ENCODE measurements at places on chromosomes 6 and 20.

DNA sequence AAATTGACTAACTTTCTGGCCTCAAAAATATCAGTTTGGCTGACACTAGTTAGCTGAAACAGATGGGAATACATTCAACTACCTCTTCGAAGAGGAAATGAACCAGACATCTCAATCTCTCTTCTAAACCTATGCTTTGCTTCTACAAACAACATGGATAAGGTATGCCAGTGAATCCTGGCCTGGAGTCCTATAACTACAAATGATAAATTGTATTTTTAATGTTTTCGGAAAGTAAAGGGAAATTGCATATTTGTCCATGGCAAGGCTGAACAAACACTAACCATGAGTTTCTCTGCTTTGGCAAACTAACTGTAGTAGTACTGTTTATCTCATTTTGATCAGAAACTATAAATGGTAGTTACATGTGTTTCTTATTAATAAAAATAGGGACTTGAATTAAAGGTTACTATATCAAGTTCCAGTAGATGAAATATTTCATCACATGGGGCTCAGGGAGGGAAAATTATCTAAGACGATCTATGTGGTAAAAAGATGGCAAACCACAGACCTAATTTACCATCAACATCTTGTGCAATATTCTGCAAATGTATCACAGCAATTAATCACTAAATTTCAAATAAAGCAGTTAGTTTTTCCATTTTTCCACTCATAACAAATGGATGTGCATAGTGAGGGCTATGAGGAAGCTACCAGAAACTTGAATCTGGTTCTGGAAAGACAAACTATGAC lies 76.8 kb downstream of the COL12A1 start:
- no peak for DNase-seq

DNA sequence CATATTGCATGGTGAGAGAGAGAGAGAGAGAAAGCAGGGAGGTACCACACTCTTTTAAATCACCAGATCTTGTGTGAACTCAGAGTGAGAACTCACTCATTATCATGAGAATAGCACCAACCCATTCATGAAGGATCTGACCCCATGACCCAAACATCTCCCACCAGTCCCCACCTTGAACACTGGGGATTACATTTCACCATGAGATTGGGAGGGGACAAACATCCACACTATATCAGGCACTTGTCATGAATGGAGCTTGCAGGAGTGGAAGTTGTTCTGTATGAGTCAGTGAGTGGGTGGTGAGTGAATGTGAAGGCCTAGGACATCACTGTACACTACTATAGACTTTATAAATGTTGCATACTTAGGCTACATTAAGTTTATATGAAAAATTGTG lies 47.7 kb upstream of the RNF182 start:
- no peak for DNase-seq

DNA sequence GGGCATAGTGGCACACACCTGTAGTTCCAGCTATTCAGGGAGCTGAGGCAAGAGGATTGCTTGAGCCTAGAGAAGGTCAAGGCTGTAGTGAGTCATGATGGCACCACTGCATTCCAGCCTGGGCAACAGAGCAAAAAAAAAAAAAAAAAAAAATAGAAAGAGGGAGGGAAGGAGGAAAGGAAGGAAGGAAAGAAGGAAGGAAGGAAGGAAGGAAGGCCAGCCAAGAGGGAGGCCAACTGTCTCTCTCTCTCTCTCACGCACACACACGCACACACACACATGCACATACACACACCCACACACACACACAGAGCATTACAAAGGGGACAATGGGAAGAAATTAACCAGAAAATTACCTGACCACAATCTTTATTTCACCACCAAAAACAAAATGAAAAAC lies 50.6 kb upstream of the COL9A1 start:
- no peak for DNase-seq

DNA sequence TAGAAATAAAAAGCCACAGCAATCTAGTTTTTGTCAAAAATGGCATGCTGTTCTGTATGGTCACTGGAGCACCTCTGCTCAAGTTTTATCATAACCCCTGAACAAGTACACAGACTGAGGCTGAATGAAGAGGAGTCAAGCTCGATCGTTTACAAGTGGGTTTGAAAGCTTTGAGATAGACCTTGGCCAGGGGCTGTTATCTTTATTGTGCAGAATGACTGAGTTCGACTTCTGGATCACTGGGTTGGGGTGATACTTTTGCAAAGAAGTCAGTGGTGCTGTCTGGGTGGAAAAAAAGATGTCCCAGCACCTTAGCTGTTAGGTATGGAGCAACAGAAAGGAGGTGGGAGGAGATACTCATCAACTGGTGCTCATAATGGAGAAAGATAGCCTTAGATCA lies 446.0 kb downstream of the HACE1 start:
- DNase-seq, result peak; percentile 2

DNA sequence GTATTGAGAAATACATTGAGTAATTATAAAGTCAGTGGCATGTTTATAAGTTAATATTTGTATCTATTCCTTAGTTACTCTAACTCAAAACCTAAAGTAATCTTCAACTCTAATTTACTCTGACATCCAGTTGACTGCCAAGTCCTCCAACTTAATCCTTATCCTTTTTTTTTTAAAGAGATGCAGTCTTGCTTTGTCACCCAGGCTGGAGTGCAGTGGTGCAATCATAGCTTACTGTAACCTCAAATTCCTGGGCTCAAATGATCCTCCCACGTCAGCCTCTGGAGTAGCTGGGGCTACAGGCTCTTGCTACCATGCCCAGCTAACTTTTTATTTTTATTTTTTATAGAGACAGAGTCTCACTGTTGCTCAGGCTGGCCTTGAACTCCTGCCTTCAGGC lies 24.4 kb downstream of the PTPN1 start:
- peak; percentile 31 for DNase-seq

DNA sequence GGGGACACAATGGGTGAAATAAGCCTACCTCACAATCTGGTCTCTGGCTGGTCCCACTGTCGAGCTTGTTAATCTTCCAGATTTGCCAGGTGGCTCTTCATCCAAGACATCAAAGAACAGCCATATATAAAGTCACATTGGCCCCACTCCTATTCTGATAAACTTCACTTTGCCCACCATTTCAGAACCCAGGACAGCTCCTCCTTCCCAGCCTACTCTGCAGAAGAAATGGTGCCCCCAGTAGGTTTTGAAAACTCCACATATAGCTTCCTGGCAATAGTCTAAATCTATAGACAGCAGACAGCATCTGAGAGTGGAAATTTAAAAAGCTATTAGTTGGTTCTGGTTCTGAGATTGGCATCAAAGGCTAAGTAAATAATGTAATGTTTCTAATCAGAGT lies 143.1 kb upstream of the PCSK2 start:
- peak; percentile 36 for DNase-seq

DNA sequence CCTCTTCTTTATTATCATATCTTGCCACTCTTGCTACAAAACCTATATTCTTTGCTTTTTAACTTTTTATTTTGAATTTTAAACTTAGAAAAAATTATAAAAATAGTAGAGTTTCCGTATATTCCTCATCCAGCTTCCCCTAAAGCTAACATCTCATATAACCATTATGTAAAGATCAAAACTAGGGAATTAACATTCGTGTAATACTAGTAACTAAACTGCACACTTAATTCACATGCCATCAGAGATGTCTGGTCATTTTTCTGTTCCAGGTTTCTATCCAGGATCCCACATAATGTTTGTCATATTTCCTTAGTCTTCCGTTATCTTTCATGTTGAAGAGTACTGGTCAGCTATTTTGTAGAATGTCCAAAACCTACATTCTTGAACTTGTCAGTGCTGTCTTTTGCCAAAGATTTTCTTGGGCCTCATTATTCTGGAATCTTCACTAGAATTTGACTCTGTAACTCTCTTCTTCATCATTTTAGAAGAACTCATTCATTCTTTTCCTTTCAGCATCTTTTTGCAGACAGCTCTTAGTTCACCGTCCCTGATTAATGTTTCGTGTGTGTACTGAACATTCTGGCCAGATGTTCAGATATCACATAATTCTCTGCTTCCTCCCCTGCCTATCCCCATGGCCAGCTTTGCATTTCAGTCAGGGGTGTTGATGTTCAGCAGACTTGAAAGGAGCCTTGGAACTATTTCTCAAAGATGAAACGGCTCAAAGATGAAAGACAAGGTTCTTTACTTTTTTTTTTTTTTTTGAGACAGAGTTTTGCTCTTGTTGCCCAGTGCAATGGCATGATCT lies 9.4 kb downstream of the CTNNBL1 start:
- no peak for DNase-seq

DNA sequence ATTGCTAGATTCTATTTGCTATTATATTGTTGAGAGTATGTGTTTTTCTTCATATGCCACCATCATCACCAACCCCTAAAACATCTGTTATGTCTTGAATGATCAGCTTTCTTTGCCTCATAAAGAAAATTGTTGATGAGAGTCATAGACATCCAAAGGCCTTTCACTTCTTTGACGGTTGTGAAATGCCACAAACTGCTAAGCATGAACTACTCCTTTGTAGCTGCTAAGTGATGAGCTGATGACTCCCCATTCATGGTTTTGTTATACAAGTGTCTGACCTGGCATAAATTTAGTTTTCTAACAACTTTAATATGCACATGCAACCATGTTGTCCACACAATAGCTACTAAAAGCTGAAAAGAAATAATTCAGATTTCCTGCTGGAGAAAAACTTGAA lies 684 bp upstream of the MED23 start:
- DNase-seq, result peak; percentile 8

GRCh38 chr6:150691463-150691862 lies 91.8 kb downstream of the PLEKHG1 start:
- no peak for DNase-seq

- no peak for DNase-seq
Observed at GRCh38 chr20:50717312-50717711, 14.1 kb upstream of the PARD6B start.

- DNase-seq, result no peak
Observed at GRCh38 chr20:11569163-11569562, 348.5 kb upstream of the BTBD3 start.

DNA sequence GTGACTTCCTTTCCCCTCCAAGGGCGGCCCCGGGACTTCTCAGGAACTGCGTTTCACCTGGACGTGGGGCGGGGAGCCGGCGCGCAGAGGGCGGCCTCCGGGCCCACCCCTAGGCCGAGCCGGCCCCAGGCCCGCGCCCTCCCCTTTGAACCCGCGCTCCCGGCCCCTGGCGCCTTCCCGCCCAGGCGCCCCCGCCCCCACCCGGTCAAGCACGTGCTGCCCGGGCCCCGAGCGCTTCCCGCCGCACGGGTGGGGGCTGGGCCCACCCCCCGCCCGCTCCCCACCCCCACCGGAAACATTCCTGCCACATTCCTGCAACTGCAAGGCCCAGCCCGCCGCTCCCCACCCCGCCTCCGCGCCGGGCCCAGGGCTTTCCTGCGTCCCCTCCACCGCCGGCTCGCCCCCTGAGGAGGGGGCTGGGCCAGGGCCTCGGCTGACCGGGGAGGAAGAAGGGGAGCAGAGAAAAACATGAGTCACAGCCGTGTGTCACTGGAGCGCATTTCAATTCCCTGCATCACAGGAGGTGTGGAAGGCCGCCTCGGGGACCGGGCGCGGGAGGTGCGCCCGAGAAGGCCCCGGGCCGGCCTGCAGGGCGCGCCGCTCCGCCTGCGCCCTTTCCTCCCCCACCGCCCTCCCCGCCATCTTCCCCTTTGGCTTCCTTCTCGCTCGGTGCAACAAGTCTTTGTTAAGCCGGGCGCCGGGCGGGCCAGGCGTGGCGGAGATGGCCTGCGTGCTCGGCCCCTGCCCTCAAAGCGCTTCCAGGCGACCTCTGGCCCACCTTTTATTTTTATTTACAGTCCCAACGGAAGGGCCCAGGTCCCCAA lies 1.2 kb upstream of the HMGA1 start:
- DNase-seq, result peak; percentile 7

GRCh38 chr6:115443825-115444478 lies 616.7 kb downstream of the FRK start:
- no peak for DNase-seq

DNA sequence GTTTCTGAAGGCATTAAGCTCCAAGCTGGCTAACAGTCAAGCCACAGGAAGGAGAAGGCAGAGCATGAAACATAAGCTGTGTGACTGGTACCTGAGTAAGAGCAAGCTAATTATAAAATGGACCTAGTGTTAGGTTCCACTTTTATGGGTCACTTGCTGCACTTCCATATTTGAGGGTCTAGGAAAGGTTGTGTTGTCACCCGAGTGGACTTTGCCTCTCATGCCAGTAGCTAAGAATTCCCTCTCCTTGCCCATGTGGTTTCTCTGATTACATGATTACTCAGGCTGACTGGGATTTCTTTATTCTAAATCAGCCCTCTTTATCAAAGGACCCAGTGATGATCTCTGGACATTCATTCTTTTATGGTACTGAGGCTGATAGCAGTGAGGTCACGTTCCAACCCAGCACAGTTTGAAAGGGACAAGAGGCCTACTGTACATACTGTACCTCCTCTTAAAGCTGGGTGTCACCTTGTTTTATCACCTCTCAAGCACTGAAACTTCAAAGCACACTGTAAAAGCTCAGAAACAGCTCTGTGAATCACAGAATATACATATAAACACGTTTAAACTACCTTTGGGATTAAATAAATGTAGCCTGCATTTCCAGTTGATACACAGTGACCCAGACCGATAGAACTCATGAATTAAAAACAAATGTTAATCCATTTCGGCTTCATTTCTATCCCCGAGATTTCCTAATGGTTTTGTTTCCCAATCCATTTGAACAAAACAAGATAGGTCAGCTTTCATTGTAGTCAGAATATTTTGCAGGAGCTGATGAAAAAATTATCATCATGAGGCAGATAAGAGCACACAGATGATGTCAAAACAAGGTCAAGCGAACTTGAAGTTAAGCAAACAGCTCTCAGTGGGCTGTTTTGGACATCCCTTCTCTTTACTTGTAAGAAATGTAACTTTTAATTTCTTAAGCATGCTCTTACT lies 96.5 kb downstream of the ALDH8A1 start:
- no peak for DNase-seq

DNA sequence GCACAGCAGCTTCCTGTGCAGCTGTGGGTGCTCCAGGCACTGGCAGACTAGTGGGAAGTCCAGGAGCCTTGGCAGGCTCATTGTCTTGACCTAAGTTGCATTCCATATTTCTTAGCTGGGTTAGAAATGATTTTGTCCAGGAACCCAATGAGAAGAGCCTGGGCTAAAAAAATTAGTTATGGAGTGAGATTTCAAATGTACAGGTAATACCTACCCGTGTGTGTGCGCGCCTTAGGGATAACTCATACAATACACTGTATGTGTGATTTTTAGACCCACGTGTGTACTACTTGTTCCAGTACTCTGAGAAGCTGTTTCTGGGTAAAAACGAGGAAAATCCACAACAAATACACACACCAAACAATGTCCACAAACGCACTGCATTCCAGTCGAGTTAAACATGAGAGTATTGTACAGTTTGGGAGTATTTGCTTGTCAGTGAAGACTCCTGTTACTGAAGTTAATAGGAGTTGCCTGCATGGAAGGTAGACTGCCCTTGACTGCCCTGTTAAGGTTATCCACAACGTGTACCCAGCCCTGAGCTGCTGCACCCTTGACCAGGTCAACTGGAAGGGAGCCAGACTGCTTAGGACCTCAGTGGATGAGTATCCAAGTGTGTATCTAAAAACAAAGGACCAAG lies 1.4 kb downstream of the PAQR8 start:
- no peak for DNase-seq

GRCh38 chr6:99091985-99092384 lies 144.2 kb upstream of the FBXL4 start:
- DNase-seq, result no peak

GRCh38 chr6:89729818-89730217 lies 89.8 kb downstream of the MDN1 start:
- no peak for DNase-seq

- no peak for DNase-seq
Observed at GRCh38 chr20:21520702-21521595, 7.1 kb upstream of the NKX2-2 start.
